ENCODE measurements at places on chromosomes 3 and 15.

GRCh38 chr3:79285871-79286270 is 481.9 kb downstream of the ROBO1 start:
- no peak for DNase-seq

DNA sequence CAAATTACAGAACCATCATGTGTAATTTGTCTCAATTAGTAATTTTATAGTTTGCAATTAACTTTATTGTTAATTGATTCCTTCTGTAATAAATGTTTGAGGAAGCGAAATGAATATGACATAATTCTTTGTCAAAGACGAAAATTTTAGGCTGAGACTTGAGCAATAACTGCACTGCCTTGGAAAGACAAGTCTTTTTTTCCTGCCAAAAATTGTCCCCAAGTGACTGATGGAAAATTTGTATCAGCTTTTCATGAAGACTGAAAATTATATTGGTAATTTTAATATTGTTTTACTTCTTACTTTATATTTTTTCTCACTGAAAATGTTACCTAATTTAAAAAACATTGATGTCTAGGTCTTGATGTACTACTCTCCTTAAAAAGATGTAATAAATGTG is 622.6 kb downstream of the NLGN1 start:
- DNase-seq = no peak

GRCh38 chr15:42549032-42549491 is 424 bp downstream of the HAUS2 start:
- DNase-seq = no peak

DNA sequence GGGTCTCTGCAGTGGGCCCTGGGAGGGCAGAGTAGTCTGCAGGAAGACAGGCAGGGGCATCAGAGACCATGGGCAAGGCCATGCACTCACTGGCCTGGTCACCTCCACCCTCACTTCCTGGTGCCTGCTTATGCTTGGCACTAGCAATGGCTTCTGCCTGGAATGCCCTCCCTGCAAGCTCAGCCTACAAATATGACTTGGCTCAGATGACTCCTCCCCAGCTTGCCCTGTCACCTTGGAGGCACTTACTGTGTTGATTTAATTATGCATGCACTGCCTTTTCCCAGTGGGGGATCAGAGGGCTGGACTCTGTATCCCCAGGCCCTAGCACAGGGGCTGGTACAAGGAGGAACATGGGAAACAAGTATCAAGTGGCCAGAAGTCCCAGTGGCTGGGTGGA is 7.8 kb downstream of the C3orf18 start:
- DNase-seq = no peak

DNA sequence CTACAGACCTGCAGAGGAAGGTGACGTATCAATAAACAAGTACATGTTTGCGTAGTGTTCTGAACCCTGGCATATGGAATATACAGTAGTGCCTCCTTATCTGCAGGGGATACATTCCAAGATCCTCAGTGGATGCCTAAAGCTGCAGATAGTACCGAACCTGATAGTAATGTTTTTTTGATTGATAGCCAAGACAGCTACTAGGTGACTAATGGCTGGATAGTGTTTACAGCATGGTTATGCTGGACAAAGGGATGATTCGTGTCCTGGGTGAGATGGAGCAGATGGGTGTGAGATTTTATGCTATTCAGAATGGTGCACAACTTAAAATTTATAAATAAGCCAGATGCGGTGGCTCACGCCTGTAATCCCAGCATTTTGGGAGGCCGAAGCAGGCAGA is 55.8 kb upstream of the IGF2BP2 start:
- DNase-seq = no peak

- DNase-seq = no peak
Measured at GRCh38 chr3:118402971-118403370, 631.7 kb downstream of the IGSF11 start.

- no peak for DNase-seq
Measured at GRCh38 chr3:123367467-123368154, 81.3 kb downstream of the ADCY5 start.

DNA sequence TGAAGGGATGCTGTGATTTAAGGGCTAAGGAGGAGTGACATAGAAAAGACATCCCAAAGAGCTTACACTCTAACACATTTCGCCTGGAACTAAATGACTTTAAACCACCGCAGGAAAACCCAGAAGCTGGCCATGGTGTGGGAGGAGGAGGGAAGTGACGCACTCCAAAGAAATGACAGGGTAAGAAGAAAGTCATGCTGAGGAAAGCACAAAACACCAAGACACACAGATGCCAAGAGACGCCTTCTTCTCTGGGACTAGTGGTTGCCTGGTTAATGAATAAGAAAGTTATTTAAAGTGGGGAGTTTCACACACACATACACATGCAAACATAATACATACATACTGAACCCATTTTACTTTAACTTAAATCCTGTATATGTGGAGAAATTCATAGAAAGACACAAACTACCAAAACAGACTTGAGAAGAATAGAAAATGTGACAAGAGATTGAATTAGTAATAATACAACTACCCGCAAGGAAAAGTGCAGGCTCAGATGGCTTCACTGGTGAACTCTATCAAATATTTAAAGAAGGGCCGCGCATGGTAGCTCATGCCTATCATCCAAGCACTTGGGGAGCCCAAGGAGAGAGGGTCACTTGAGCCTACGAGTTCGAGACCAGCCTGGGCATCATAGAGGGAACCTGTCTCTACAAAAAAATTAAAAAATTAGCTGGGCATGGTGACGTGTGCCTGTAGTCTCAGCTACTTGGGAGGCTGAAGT is 125.5 kb downstream of the NSMCE3 start:
- DNase-seq = peak; percentile 55

Measured in AG04449 (cell line).